Stimulated activated CD4-positive, alpha-beta T cell treated with anti-CD3 and anti-CD28 coated beads, Interleukin-4, amount 100 ng/mL, for 48 hours (primary cell): ENCODE measurements at places on chromosomes 1 and 21.

GRCh38 chr1:25216123-25216522 is 16.2 kb downstream of the SYF2 start:
- no peak for DNase-seq

DNA sequence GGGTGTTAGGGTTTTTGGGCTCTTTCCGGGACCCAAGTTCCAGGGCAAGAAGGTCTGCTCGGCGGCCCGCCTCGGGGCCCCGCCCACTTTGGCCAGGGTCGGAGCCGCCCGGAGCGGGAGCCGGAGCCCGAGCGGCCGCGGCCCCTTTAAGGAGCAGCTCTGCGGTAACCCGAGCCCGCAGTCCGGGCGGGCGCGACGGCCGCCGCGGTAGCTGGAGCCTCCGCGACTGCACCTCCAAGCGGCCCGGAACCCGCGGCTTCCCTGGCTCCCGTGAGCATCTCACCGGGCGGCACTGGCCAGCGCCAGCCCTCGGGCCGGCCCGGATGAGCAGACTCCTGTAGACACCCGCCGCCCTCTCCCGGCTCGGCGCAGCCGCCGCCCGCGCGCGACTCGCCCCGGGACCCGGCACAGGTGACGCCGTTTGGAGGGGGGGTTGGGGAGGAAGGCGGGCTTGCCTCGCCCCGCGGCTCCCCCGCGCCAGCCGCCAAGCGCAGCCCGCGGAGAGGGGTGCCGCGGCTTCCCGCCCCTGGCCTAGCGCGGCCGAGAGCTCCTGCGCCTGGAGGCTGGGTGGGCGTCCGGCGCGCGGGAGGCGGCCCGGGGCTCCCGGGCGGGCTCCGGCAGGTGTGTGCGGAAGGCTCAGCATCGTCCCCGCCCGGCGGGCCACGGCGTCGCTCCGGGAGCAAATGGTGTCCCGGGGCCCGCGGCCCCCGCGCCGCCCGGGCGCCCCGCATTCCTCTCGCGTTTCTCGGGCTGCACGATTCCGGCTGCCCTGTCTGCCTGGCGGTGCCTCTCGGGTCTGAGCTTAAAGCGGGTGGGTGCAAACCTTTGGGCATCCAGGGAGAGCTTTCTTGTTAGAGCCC is at the start of gene TLCD4:
TSS of gene TLCD4 (plus strand) at position 149 of the 860 bp plus-strand sequence. CDS start 26,547 bp downstream, outside the sequence.
- DNase-seq = no peak

GRCh38 chr1:15816674-15817073 is 9.2 kb upstream of the UQCRHL start:
- no peak for DNase-seq

DNA sequence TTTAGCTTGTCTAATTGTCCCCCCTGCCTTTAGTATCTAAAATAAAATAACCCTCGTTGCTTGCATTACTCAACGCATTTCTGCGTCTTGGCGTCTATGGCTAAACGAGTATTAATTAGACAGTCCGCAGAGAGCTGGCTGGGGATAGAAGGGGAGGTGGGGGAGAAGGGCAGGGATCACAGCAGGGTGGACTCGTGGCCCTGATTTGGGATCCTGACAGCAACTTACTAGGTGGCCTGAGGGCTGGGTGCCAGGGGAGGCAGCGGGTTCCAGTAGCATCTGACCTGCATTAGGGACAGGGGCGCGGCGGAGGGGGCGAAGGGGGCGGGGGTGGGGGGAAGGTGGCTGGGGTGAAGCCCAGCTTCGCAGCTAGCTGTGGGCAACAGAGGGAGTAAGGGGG is 1.1 kb upstream of the BACE2 start:
- DNase-seq = no peak

- no peak for DNase-seq
Measured at GRCh38 chr1:219659005-219659600, 46.2 kb upstream of the ZC3H11B start.

DNA sequence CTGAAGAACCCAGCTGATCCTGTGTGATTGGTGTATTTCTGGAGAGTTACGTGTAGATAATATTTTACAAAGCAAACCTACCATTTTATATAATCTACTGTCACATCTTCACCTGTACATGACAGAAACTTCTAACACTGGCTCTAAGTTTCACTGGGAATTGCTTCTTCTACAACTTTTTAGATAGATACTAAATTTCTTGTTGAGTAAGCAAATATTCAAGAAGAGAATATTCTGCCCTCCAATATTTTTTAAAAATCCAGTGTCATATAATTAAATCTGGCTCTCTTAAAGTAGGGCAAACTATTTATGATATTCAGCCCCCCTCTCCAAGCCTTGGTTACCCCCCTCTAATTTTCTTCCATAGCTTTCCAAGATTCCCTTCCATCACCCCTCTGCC is 50.1 kb downstream of the MROH9 start:
- DNase-seq = no peak

- DNase-seq = peak; percentile 56
Measured at GRCh38 chr1:224183591-224184312, 712 bp downstream of the DEGS1 start.

DNA sequence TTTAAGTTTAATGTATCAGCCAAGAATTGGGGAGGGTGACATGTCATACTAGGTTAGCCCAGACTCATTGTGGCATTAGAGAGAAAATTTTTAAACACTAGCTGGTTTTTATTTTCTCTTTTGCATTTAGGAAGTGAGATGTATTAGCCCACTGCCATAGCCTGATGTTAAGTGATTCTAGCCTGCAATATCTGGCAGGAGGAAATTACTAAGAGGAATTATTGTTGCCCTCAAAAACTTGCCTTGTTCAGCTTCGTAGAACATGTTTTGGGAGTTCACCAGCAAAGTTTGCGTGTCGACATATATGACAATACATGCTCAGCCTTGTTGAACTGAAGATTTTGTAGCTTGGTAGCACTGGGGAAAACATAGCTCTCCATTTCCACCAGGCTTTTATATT is 12.5 kb downstream of the ADAM30 start:
- no peak for DNase-seq

- DNase-seq = no peak
Measured at GRCh38 chr1:17765444-17766411, 10.6 kb downstream of the ACTL8 start.
